PC-9 (cell line): ENCODE measurements at places on chromosomes 7 and 10. TPM values are rescaled to one million over a fixed set of nuclear protein-coding genes. Genes with fewer than 3 reads are reported as not detected.

DNA sequence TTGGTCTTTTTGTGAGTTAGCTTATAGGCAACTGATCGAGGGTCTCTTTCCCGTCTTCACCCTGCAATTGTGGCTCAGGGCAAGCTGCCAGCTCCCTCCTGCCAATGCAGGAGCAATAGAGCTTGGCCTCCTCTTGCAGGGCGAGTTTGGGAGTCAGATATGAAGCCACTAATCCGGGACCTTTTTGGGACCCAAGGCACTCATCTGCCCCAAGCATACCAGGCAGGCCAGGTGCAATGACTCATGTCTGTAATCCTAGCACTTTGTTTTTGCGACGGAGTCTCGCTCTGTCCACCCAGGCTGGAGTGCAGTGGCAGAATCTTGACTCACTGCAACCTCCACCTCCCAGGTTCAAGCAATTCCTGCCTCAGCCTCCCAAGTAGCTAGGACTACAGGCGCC lies 21.1 kb downstream of the LIMK1 start:
- DNase-seq, result peak; percentile 92

GRCh38 chr10:121526801-121527221 lies 71.4 kb downstream of the FGFR2 start:
- no peak for DNase-seq

GRCh38 chr10:24289235-24289634 lies 80.3 kb downstream of the KIAA1217 start:
- no peak for DNase-seq

GRCh38 chr10:33115738-33116719 lies 158.0 kb upstream of the ITGB1 start:
- DNase-seq, result peak; percentile 52

DNA sequence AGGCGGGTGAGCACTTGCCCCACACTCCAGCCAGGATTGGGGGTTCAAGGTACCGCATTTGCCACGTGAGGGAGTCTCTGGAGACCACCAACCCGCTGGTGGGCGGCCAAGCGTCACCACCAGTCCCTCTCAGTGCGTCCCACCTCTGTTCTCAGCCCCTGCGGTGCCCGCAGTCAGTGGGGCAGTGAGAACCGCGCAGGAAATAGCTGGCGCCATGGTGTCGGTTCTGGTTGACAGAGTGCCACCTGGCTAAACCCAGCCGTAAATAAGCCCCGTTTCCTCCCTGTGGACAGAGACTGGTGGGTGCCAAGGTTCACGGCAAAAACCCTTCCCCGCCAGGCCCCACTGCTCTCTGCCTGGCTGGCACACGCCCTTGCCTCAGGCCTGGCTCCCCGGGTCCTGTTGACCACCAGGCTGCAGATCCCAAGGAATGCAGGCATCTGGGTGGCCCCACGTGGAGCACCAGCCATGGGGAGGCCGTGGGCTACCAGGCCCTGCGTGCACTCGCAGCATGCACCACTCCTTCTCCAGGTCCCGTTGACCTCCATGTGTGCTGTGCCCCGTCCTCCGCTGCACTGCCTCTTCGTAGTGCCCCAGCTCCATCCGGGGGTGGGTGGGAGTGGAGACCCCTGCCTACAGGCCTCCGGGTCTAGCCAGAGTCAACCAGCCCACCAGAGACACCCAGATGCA lies 140.0 kb downstream of the LHPP start:
- no peak for DNase-seq

- DNase-seq, result no peak
Observed at GRCh38 chr10:125005312-125006187, 63.6 kb downstream of the ZRANB1 start.

GRCh38 chr10:64506963-64507362 lies 985.8 kb downstream of the REEP3 start:
- DNase-seq, result no peak

DNA sequence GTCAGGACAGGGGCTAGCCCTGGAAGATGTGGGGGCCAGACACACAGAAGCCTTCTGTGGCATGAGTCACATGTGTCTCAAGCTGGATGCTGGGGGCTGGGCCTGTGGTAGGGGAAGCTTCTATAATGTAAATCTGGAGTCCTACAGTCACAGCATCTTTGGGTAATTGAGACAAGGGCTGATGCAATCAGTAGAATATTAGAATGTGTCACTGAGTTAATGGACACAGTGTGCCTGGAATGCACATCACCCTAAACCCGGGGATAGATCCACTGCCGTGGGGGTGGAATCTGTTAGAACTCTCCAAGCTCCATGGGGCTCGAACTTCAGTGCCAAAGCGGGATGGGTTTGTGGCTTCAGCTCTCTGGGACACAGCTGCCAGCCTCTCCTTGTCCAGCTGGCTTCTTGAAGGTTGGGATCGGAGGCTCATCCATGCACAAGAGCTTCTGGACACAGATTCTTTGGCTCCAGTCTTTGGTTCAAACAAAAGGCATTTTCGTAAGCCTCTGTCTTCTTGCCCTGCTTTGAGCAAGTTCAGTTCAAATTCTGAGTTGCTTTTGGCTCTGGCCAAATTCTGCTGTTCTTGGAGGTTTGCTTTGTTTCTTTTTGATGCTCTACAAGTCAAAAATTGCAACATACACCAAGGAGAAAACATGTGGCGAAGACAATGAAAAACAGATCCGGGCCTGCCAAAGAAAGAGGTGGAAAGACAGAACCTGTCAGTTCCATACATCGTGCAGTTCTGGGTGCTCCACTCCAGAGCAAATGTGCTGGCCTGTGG lies 194.8 kb upstream of the ZNF32 start:
- no peak for DNase-seq

DNA sequence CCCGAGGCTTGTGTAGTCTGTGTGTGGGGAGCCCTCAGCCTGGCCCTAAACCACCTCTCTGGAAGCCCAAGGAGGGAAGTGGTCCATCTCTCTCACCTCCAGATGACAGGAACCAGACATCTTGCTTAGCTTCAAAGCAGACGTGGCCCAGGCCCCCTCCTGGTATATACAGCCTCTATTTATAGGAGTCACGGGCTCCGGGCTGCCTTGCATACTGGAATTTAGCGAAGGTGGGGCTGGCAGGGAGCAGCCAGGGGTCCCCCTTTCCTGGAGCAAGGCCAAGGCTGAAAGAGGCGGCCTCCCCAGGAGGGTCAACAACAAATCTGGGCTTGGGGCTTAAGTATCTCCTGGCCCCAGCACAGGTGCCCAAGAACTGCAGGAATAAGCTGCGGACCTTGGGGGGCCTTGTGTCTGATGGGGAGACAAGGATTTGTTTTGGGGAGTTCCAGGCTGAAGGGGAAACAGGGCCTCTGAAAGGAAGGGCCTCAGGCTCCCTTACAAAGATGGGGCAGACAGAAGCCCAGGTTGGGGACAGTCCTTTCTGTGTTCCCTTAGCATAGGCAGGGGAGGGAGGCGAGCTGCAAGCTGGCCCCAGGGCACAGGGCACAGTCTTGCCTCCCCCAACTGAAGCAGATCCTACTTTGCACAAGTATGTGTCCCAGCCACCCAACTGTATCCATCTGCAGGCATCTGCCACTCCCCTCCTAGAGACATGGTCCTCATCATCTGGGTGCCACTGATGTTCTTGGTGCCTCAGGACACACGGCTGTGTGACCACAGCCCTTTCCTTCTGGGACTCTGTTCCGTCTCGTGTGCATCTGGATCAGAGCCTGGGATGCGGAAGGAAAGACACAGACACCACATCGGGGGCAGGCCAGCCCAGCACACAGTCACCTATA lies 11.9 kb downstream of the ZCCHC24 start:
- DNase-seq, result no peak

- DNase-seq, result no peak
Observed at GRCh38 chr10:30188556-30189237, 129.3 kb upstream of the JCAD start.

Gene CLDN15
- total RNA-seq, result 16.0 and 17.2 TPM in 2 replicates

Gene CFTR
- not detected in 2 replicates for total RNA-seq

Gene COMMD3
- total RNA-seq, result 38.1 and 43.5 TPM in 2 replicates
